ENCODE measurements at places on chromosomes 12 and 14.
A peak's percentile ranks its signal among the peaks of the same experiment; 100 is the strongest.

GRCh38 chr14:56730538-56731145 lies 79.6 kb downstream of the OTX2 start:
- DNase-seq, result no peak

DNA sequence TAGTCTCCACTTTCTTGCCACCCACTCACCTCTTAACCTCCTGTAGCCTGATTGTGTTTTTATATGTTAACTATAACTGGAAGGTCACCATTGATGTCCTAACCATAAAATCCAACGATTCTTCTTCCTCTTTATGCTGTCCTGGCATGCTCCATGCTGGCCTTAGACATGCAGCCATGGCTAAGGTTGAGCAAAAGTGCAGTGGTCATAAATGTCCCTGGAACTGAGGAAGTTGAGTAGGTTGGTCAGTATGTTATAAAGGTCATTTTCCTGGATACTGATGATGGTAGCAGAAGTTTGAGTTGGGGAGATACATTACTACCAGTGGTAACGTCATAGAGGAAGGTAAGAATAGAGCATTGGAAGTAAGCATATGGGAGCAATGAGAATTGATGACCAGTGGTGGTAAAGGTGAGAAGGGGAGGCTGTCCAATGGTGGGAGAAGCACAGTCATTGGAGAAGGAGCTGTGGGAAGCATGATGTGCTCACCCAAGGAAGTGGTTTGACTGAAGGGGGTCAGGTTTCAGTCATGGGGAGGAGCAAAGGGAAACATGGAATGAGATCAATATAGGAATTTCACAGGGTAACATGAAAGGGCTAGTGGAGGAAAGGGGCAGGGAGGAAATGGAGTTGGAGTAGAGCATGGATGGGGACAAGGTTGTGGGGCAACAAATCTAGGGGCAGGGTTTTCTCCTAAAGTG lies 240.8 kb downstream of the DACT1 start:
- DNase-seq, result no peak

DNA sequence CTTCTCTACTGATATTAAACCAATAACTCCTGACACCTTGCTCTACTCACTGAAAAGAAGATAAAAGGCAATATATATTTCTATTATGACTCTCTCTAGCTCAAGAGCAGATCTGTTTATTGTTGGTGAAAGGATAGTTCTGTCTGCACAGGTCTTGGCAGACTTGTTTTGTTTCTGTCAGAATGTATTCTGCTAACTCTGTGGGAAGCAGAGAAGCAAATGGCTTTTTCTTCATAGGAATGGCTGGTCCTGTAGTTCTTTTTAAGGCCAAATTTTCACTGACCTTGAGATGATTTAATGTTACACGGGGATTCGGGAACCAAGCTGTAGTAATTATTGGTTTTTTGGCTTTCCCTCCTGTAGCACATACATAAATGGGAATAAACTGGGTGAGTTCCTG lies 512.1 kb downstream of the DIO2 start:
- no peak for DNase-seq

GRCh38 chr12:120693848-120694247 lies 6.9 kb downstream of the MLEC start:
- no peak for DNase-seq

DNA sequence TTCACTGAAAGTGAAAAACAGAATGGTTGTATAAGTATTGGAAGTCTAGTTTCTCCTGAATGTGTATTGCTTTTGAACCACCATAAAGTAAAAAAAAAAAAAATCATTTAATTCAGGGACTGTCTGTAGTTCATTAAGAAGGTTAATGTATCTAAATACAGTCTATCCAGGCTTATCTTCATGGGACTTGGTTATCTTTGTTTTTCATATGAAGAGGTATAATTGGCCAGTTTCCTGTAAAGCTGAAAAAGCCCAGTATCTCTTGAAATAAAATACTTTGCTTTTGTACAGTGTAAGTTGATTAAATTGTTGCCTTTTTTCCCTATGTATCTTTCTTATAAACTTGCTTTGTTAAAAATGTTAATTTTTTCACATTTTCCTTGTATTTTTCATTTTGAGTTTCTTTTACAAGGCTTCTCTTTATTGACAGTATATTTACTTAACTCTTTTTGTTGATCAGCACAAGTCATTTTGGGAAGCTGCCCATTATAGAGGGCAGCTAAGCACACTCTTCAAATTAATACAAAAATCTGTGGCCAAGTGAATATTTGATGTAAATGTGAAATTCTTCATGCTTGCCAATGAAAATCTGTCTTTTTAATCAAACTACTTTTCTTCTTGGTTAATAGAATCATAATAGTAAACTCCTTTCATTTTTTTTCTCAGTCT lies 156.0 kb downstream of the TMTC3 start:
- DNase-seq, result no peak

DNA sequence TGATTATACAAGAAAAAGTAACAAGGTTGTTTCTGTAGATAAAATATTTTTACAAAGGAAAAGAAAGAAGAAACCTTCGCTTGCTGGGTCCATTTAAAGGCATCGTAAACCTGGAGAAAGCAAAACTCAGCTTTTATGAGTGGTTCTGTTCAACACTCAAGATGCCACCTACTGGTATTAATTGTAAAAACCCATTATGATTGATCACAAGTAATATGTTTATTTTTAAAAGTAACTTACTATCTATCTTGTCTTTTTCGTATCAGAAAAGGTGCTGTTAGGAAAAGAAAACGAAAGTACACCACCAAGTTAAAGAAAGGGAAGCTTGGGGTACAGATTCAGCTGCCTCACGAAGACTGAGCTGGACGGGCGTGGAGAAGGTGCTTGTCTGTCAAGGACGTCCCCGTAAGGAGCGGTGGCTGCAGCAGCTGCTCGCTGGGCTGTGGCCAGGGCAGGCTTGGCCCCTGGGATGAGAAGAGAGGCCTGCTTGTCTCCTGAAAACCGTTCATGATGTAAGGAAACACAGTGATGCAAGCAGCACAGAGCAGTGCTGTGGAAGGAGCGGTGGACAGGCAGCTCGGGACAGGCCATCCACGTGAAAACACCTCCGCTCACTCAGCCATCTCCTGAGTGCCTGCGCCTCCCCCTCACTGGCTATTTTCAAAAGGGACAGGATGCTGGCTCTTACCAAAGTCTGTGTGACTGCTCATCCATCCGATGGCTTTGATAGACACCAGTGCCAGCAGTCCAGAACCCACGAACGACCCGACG lies 25.0 kb downstream of the SLC15A4 start:
- DNase-seq, result no peak

DNA sequence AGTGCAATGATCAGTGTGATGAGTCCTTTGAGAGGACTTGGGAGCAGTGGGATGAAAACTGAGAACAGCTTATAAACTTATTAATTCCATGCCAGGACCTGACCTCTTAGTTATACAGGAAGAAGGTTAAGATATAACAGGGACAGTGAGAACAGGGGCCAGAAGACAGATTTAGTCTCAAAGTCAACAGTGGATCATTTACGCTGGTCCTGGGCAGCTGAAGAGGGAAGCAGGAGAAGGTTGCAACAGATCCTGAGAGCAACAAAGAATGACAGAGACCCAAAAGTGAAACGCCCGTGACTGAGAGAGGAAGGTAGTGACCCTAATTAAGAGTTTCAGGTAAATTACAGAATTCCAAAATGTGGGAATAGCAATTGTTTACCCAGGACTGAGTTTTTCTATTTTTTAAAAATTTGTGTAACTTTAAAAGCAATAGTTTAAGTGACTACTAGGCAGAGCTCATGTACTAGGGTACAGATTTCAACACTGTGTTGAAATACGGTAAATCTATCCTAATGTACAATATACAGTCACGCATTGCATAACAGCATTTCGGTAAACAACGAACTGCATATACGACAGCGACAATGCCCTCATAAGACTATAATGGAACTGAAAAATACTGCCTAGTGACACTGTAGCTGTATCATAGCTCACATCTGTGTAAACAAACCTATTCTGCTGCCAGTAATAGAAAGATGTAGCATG lies 77.7 kb upstream of the GNPNAT1 start:
- DNase-seq, result no peak

DNA sequence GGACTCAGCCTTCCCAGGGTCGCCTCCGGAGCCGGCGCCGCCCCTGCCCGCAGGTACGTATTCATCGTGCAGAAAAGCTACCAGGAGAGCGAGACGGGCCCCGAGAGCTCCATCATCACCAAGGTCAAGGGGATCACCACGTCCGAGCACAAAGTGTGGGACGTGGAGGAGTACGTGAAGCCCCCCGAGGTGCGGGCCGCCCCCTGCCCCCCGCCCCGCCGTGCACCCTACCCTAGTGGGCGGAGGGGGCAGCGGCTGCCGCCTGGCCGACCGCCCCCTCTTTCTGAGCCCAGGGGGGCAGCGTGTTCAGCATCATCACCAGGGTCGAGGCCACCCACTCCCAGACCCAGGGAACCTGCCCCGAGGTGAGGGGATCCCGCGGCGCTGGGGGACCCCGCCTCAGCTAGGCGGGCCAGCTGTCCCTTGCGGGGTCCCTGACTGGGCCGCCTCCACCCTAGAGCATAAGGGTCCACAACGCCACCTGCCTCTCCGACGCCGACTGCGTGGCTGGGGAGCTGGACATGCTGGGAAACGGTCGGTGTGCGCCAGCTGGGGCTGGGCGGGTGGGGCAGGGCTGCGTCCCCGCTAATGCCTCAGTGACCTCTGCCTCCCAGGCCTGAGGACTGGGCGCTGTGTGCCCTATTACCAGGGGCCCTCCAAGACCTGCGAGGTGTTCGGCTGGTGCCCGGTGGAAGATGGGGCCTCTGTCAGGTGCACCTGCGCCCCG lies 973 bp downstream of the P2RX2 start:
- DNase-seq, result no peak

GRCh38 chr14:77125281-77125801 lies 16.2 kb downstream of the ZDHHC22 start:
- DNase-seq, result no peak

DNA sequence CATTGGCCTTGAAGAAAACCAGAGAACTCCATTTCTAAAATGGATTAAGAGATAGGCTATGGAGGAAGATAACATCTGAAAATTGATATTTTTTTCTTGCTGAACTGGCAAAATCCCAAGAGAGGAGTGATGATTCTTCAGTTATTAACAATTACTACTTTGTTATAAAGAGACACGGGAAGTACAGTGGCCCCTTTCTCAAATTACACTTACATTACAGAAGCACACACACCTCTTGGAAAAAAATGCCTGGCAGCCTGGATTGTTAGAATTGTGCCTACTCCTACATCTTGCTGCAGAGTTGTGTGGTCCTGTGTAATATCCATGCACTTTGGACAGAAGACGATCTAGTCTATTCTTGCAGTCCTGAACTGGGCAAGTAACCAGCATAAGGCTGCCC lies 71.7 kb downstream of the TGFB3 start:
- DNase-seq, result no peak

DNA sequence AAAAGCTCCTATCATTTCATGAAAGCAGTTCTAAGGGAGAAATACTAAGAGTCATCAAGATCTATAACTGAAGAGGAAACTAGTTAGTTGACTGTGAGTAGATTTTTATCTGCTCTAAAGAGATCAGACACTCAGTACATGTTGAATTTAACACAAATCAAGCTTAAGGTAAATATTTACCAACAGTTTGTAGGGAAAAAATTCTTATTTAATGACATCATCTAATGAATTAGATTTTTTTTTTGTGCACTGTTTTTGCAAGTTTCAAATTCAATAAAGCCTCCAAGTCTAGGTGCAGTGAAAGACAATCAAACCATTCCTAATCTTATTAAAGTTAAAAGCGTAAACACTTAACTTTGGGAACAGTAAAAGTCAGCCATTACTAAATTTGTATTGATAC lies 93.0 kb upstream of the PRKD1 start:
- no peak for DNase-seq

DNA sequence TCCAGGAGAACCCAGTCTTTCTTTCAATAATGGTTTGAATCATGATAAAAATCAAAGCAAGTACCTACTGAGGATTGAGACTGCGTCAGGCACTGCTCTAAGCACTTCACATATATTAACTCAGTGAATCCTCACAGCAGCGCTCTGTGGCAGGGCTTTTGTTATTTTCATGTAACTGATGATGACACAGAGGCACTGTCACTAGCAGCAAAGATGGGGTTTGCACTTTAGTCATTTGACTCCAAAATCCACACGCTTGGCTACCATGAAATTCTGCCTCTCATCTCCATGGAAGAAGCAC lies 98.8 kb upstream of the GSC start:
- no peak for DNase-seq

DNA sequence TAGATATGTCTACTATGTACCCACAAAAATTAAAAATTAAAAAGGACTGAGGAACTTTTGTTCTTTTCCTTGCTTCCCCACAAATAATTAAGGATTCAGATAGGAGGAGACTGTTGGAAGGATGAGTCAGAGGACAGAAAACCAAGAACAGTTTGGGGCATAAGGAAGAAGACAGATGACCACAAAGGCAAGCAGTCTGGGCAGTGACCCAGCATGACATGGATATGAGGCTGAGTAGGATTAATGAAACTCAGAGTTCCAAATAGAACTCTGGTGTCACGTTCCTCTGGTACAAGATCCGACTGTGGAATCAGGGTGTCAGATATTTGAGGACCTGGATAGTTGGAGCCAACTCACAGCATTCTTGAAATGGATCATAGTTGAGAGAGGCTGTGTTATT lies 89.3 kb upstream of the SLC38A4 start:
- DNase-seq, result peak; percentile 32

- DNase-seq, result no peak
Measured at GRCh38 chr12:52216100-52216499, 16.9 kb upstream of the KRT7 start.

DNA sequence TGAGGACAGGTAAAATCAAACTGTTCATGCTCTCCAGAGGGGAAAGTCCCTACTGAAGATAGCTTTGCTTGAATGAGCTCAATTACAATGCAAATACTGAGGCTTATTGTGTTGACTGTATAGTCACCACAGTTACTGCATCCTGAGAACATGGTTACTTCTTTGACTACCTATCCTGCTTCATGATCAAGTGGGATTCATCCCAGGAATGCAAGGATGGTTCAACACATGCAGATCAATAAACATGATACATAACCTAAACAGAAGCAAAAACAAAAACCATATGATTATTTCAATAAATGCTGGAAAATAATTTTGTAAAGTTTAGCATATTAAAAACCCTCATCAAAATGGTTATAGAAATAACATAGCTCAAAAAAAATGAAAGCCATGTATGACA lies 32.9 kb upstream of the P2RX7 start:
- DNase-seq, result no peak

GRCh38 chr12:79547735-79548609 lies 142.8 kb downstream of the PAWR start:
- DNase-seq, result peak; percentile 48

GRCh38 chr12:65335021-65335714 lies 56.7 kb downstream of the MSRB3 start:
- DNase-seq, result peak; percentile 62

- no peak for DNase-seq
Measured at GRCh38 chr14:104557086-104557485, 22.5 kb upstream of the C14orf180 start.

- DNase-seq, result no peak
Measured at GRCh38 chr14:57574617-57575288, 81.1 kb upstream of the CCDC198 start.
